Epithelial cell of prostate (primary cell): ENCODE measurements at places on chromosomes 4 and X.

DNA sequence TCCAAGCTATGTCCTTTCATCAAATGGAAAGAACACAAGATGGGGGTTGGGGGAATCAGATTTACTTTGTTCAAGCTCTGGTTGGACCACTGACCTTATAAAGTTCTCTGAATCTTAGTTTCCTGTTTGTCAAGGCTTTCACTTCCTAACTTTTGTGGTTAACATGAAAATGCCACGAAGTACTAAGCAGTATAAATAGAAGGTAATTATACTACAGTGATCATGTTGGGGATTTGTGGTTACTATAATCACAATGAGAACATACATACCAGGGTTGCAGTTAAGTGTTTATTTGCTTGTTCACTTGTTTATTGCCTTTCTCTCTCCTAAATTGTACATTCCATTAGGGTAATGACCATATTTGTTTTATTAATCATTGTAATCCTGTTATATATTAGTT lies 53.2 kb downstream of the SPRY1 start:
- peak; percentile 60 for DNase-seq

- no peak for DNase-seq
Measured at GRCh38 chrX:110178179-110178865, 139.6 kb downstream of the AMMECR1 start.

GRCh38 chr4:123418351-123418931 lies 21.8 kb downstream of the SPRY1 start:
- DNase-seq, result peak; percentile 52

- DNase-seq, result no peak
Measured at GRCh38 chr4:164408831-164409230, 345.1 kb upstream of the SMIM31 start.

- DNase-seq, result no peak
Measured at GRCh38 chrX:136170139-136170800, 22.9 kb downstream of the FHL1 start.

- peak; percentile 24 for DNase-seq
Measured at GRCh38 chrX:111352424-111352823, 59.6 kb downstream of the DCX start.

- no peak for DNase-seq
Measured at GRCh38 chrX:49166914-49167739, 4.6 kb downstream of the MAGIX start.

DNA sequence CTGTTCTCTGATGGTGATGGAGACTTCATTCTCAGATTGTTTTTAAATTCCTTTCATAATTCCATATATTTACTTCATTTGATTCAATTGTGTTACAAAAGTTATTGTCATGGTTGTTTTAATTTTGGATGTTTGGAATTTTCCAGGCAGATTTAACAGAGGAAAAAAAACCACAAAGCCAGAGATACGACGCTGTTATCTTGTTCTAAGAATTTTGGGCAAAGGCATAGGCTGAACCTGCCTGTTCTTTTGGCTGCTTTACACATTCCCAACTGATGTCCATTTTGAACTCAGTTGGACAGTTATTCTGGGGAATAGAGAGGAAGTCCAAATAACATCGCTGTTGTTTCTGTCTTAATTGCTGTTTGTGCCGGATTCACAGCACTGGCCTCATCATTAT lies 65.7 kb downstream of the LINC00632 start:
- DNase-seq, result no peak

DNA sequence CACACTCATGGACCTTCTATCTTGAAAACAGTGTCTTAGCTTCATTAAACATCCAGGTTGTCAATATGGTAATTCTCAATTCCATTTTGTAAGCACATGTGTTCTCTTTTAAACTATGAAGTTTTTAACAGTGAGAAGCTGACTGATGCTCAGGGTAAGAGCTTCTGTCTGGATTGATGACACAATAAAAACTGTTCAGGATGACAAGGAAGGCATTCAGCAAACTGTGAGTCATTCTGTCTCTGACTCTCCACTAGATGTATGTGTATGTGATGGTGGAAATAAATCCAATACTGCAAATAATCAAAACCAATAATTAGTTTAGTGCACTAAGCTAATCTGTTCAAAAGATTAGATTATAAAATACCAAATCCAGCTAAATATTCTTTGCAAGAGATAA lies 115.3 kb upstream of the ARX start:
- peak; percentile 2 for DNase-seq

DNA sequence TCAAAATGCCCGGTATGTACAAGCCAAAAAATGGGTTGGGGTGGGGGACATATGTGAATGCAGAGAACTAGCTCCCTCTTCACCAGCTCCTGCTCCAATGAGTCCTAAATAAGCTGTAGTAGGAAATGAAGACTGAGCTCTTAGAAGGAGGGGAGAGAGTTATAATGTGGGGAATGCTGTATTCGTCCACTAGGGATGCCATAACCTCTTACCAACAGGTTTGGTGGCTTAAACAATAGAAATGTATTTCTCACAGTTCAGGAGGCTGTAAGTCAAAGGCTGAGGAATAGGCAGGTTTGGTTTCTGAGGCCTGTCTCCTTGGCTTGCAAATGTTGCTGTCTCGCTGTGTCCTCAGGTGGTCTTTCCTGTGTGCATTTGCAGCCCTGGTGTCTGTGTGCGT lies 4.4 kb upstream of the INPP4B start:
- no peak for DNase-seq

- no peak for DNase-seq
Measured at GRCh38 chr4:77154761-77155499, 2.1 kb upstream of the CCNG2 start.

GRCh38 chr4:165217325-165217724 lies 10.0 kb downstream of the KLHL2 start:
- no peak for DNase-seq

DNA sequence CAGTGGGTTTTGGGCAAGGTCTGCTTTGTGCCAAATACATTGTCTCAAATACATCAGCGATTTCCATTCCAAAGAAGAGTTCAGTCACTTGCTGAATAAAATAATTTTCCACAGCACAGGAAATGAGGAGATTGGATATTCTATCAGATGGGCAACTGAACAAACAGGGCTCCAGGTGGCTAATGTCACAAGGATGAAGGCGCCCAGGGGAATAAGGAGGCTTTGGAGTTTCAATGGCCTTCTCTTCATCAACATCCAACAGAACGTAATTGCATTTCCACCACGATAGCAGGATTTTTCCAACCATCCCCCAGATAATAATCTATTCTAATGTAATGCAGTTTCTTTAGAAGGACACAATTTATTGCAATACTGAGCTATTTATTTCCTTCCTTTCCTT lies 104.7 kb upstream of the KLHL13 start:
- no peak for DNase-seq

- DNase-seq, result no peak
Measured at GRCh38 chrX:132488819-132489577, at the start of gene MBNL3. TSS of gene MBNL3 (minus strand) at chrX:132489038. CDS start at chrX:132439611, 49,427 bp downstream.

- DNase-seq, result no peak
Measured at GRCh38 chrX:1164322-1165288, 47.8 kb downstream of the CRLF2 start.

GRCh38 chr4:161728929-161729328 lies 434.9 kb downstream of the FSTL5 start:
- DNase-seq, result no peak

GRCh38 chrX:9557521-9557920 lies 92.7 kb downstream of the TBL1X start:
- no peak for DNase-seq

GRCh38 chr4:126385954-126386353 lies 1071.2 kb downstream of the FAT4 start:
- no peak for DNase-seq

DNA sequence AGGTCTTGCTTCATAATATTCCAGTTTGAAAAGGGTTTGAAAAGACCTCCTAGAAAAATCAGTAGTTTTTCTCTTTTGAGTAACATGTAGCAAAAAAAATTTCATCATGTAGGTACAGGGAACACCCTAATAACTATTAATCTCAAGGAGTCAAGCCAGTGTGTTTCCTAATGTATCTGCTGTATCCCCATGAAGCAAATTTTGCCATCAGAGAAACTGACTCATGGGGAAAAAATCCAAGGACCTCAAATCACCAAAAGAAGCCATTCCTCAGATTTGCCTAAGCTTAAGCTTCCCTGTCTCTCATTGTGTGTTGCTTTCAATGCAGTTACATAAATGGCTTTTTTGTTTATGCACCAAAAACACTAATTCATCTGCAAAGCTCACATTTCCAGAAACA lies 29.7 kb downstream of the F9 start:
- no peak for DNase-seq

GRCh38 chr4:14167876-14168510 lies 540.5 kb upstream of the BOD1L1 start:
- peak; percentile 41 for DNase-seq

DNA sequence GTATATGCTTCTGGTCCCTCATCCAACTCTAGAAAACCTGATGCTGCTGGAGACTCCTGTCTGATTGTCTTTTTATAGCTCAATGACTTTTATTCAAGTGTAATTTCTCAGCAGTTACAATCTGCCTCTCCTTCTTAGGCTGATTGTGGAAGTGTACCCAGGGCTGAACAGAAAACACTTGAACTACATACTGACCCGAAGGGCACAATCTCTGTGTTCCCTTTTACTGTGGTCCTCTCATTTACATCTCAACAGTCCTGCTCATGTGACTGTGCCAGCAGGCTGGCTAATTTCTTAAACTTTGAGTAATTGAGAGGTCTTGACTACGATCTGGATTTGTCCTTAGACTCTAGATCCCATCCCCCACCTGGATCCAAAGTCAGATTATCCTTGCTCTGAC lies 863.4 kb downstream of the PDHA2 start:
- DNase-seq, result no peak

- no peak for DNase-seq
Measured at GRCh38 chr4:40924096-40924792, 174.5 kb downstream of the NSUN7 start.

DNA sequence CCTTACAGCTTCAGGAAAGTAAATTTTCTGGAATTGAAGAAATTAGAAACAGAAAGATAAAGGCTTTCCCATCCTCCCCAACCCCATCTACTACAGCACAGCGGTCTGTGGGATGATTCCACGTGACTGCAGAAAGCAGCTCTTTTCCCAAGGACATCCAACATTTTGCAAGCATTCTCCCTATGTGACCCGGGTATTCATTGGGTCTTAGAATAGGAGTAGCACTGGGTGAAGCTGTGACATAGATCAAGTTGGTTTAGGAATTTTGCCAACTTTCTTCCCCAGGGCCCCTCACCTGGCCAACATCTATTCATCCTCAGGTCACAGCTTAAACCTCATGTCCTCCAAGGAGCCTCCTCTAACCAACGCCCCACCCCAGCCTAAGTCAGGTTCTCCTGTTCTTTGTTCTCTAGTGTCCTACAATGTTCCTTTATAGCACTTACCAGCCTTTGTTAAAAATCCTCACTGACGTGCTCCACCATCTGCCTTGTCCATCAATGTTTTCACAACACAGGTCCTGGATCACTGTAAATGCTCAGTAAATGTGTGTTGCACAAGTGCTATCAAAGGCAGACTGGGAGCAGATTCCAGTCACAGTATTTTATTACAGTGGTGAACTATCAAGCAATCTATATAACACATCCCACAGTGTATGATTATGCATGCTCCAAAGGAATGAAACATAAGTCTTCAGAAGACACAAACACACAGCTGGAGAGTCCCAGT lies 80.9 kb upstream of the MTM1 start:
- no peak for DNase-seq

DNA sequence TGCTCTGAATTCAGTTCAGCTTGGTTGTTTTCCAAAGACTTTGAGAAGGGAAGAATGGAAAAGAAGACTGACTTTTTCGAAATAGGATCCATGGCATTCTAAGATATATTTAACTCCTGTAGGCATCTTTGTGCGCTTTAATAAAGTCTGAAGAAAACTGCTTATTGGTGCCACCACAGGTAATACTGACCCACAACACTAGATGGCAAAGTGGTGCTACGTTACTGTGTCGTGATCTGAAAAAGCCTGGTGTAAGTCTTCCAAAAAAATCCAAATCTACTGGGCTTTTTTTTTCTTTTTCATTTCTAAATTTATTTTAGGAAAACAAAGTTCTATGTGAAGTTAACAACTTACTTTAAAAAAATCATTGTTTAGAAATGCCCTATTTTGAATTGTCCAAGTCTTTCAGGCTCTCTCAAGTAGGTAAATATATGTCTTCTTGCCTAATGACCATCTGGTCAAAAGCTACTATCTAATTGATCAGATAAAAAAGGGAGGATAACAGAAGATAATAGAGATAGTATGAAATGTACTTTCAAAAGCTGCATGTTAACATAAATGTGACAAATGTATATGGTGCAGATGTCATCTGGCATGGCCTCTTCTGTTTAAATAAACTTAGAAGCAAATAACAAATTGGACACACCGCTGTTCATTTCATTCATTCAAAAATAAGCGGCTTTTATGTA lies 47.0 kb upstream of the MID1IP1 start:
- DNase-seq, result no peak

DNA sequence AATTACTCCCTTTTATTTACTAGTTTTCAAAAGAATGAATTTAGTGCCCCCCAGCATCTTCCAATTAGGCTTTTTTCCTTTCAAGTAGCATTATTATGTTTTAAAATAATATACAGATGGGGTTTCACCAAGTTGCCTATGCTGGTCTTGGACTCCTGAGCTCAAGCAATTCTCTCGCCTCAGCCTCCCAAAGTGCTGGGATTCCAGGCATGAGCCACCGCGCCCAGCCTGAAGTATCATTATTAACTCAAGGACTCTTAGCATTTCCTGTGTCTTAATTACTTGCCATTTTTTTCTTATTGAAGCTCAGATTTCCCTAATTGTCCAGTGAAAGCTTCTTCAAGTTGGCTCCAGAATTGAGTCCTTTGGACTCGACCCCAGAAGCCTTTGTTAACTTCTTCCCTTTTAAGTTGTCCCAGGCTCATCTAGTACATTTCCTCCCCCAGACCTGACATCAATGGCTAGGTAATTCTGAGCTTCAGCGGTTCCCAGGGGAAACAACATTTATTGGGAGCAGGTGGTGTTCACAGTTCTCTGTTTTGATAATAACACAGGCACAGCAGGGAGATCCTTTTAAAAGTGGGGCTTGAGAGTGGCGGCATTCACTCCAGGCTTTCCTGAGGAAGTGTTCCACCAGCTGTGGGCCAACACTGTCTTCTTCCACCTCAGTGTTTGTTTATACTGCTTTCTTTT lies 10.0 kb downstream of the SAT1 start:
- no peak for DNase-seq

GRCh38 chr4:22897520-22898108 lies 204.9 kb downstream of the GBA3 start:
- DNase-seq, result no peak

GRCh38 chrX:52811065-52811625 lies at the start of gene XAGE5:
TSS of gene XAGE5 (plus strand) at chrX:52811287. CDS start at chrX:52812567, 1,280 bp downstream.
- no peak for DNase-seq

DNA sequence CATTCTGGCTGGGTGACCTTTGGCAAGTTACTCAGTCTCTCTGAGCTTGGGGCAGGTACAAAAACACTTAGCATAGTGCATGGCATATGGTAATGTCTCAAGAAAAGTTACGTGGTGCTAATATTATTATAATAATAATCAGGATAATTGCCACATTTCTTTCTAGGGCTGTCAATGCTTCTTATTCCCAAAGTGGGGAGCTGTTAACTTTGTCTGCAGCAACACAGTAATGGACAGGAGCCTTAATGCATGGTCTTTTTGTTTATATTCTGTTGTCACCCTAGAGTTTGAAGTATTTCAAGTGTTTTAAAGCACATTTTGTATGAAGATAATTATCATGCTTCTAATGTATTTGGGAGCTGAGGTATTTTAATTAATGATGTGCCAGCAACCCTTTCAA lies 121.8 kb downstream of the FHIP1A start:
- DNase-seq, result no peak

GRCh38 chr4:163535657-163536056 lies 41.2 kb downstream of the TMA16 start:
- DNase-seq, result no peak

- no peak for DNase-seq
Measured at GRCh38 chr4:169259271-169259670, 11.5 kb downstream of the SH3RF1 start.
